ENCODE measurements at places on chromosomes 2 and 18. TPM values are rescaled to one million over a fixed set of nuclear protein-coding genes. Genes with fewer than 3 reads are reported as not detected.

Gene MOCOS
- 0.51 TPM for total RNA-seq

Gene REG1A
- not detected for total RNA-seq

Gene EVA1A
- 0.47 TPM for total RNA-seq

Gene CD207
- not detected for total RNA-seq

Gene HNRNPLL
- total RNA-seq = 17.8 TPM

Gene CCDC121
- 4.2 TPM for total RNA-seq

Gene SEC11C
- 11.7 TPM for total RNA-seq

Gene FBLN7
- total RNA-seq = 3.5 TPM

Gene SCN2A
- 1.0 TPM for total RNA-seq

Gene SH3BP4
- 34.5 TPM for total RNA-seq

Gene SLC38A11
- not detected for total RNA-seq
